ENCODE measurements at places on chromosomes 7 and 10.
A peak's percentile ranks its signal among the peaks of the same experiment; 100 is the strongest.

GRCh38 chr7:140696024-140696679 is 356 bp upstream of the NDUFB2 start:
- DNase-seq = peak; percentile 97

DNA sequence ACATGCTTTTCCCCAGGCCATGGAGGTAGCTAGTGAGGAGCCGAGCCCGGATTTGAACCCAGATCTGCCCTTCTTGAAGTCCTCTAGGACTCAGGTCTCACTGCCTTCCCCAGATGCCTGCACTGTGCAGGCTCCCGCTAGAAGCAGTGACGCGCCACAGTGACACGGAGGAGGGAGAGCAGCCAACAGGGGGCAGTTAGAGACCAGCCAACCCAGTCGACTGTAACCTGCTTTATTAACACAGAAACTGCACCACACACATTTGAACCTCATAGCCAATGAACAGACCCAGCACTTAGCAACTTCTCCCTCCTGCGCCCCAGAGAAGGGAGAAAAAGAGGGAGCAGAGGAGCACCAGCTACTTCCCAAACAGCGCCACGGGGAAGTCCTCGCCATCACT is 27.4 kb downstream of the PILRA start:
- no peak for DNase-seq

GRCh38 chr10:132637477-132638129 is 100.0 kb downstream of the INPP5A start:
- DNase-seq = peak; percentile 24

DNA sequence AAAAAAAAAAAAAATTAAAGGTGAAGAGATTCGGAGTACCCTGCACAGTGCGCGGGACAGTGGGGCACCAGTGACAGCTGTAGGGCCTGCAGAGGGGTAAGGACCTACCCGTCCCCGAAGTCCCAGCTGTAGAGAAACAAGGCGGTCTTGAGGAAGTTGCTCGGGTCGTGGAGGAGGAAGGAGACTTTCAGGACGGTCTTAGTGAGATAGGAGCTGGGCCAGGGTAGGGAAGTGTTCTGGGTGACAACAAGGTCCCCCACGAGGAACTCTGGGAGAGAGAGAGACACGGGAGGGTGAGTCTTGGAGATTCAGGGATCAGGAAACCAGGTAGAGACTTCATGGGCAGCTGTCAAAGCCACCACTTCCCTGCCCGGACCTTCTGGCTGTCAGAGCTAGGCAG is 9.7 kb downstream of the TMEM130 start:
- DNase-seq = no peak

- DNase-seq = no peak
Measured at GRCh38 chr10:112332022-112332421, 41.9 kb upstream of the ACSL5 start.

DNA sequence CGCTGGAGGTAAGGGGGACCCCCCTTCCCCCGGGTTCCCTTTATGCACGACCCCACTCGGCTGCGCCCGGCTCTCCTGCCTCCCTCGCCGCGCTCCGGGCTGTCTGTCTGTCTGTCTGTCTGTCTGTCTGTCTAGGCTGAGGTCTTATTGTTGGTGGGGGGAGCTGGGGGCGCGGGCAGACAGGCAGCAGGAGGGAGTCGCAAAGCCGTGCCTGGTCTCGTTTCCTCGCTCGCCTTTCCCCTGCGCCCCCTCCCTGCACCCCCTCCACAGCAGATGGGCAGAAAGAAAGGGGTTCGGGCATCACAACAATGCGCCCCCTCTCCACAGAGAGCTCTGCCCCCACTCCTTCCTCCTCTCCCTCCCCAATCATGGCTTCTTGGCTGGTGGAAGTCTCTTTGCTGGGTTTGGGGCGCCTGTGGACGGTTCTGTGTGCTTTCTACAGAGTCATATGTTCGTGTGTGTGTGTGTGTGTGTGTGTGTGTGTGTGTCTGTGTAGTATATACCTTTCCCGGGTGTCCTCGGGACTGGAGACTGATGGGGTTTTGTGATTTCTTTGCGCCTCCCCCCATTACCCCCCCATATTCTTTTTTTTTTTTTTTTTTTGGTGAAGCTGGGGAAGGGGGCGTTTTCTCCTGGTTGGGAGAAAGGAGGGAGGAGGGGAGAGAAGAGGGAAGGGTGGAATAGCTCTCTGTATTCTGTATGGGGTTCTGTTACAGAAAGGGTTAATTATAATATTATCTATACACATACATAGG is 1.9 kb downstream of the AUTS2 start:
- DNase-seq = peak; percentile 17
